ENCODE measurements at places on chromosomes 1 and 21.
A peak's percentile ranks its signal among the peaks of the same experiment; 100 is the strongest.

- DNase-seq: peak; percentile 52
Observed at GRCh38 chr1:156476501-156477298, 23.9 kb downstream of the MEF2D start.

DNA sequence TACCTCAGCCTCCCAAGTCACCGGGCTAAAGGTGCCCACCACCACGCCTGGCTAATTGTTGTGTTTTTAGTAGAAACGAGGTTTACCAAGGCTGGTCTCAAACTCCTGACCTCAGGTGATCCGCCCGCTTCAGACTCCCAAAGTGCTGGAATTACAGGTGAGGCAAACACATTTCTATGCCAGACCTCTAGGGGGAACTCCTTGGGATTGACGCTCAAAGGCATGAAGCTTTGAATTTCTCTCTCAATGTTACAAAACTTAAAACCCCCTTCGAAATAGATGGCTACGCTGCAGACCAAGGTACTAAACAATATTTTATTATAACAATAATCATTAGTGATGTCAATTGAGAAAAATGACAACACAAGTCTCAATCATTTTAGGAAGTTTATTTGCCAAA is 330.0 kb downstream of the SETD4 start:
- no peak for DNase-seq

GRCh38 chr1:213331631-213332175 is 280.7 kb downstream of the RPS6KC1 start:
- DNase-seq: no peak

DNA sequence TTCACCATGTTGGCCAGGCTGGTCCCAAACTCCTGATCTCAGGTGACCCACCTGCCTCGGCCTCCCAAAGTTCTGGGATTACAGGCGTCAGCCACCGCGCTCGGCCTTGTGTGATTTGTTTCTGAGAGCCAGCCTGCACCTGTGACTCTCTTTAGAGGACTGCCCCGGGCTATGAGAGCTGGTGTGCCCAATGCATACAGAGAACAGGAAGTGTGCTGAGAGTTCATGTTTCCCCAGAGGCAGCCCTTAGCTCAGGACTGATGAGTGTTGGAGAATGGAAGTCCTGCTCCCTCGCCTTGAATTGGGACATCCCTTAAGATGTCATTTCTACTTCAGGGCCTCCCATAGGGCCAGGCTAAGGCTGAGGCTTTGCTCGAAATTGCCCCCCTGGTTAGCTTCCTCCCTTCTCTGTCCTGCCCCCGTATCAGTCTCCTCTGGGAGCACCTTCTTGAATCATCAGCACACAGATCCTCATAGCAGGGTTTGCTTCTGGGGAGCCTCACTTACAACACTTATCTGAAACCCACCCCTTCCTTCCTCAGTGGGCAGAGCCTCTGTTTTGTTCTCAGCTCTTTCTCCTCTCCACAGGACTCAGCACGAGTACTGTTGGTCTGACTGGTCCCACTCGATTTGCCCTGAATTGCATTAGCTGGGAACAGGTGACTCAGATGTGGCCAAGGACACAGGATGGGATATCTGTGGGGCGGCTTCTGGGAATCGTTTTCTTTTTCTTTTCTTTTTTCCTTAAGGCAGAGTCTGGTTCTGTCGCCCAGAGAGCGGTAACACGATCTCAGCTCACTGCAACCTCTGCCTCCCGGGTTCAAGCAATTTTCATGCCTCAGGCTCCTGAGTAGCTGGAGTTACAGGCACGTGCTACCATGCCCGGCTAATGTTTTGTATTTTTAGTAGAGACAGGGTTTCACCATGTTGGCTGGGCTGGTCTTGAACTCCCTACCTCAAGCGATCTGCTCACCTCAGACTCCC is 80.1 kb downstream of the UBIAD1 start:
- DNase-seq: no peak

DNA sequence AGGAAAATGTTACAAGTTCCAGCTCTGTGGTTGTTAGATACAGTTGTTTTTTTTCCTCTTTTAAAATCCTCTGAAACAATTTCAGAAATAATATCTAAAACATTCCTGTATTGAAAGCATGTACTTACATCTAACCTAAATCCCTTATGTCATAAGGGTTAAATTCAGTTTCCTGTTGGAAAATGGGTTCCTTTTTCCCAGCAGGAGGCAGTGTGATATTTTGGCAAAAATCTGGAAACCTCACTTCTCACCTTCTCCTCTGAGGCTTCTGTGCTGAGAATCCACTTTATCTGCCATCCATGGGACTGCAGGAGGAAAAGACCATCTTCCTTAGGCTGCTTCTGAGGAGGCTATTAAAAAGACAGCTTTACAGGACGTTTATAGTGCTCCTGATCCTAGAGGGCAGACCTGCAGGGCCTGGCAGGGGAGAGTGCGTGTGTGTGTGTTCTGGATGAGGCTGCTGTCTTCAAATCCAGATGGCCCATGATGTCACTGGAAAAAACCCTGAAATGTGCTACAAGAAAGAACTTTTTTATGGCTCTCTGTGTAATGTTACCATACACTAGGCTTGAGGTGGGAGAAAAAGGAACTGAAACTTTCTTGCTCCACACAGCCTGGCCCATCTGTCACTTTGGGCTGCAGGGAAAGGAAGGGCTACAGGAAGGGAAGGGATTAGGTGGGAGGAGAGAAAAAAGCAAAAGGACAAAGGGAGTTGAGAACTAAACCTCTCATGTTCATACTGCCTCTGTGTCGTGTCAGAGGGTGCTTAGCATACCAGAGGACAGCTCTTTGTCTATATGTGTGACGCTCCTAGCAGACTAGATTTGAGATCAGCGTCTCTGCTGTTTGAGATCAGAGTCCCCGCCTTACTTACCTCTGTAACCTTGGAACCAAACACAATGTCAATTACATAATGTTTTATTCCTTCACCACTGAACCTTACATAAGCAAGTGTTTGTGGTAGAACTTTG is 379.2 kb upstream of the SPAG17 start:
- DNase-seq: no peak

GRCh38 chr1:186738926-186739325 is 58.7 kb upstream of the PTGS2 start:
- DNase-seq: no peak

- DNase-seq: no peak
Observed at GRCh38 chr1:98921817-98922216, 82.8 kb downstream of the PLPPR5 start.

GRCh38 chr1:22217811-22218460 is 75.0 kb upstream of the WNT4 start:
- DNase-seq: no peak
